Fibroblast of skin of abdomen (primary cell): ENCODE measurements at places on chromosomes 12 and 14.

DNA sequence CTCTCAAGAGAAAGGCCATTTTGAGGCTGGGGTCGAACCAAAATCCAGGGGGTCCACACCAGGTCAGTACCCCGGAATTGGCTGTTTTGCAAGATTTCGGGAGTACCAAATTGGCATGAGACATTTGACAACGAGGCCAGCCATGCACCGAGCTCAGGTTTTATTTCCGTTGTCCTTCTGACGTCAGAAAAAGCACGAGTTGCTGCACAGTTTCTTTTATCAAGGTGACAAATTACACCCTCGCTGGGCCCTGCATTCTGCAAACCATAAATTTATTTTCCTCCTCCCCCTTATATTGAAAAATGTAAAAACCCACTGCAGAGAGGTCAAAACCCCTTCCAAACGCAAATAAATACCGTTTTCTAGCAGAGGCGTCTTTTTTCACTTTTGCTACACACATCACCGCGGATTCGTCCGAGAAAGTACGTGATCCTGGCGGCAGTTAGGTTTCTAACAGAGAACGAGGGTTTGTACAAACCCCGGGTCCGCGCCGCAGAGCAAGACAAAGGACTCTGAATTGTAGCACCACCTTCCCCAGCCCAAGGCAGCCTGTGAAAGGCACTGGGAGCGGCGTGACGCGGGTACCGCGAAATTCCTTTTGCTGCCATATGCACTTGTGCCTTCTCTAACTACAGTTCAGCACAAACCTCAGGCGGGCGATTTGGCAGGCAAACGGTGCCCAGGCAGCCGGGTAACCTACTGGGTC is 1.8 kb downstream of the SLC38A1 start:
- peak; percentile 63 for DNase-seq

- peak; percentile 93 for DNase-seq
Measured at GRCh38 chr14:23034498-23035302, at the start of gene PSMB5. PSMB5 (minus strand) TSS chr14:23034900; CDS start chr14:23034881, 19 bp downstream.

GRCh38 chr14:76808011-76808410 is 4.7 kb downstream of the ANGEL1 start:
- DNase-seq = no peak

- peak; percentile 92 for DNase-seq
Measured at GRCh38 chr12:12999959-13000615, at the start of gene HEBP1. HEBP1 (minus strand) TSS chr12:13000265; CDS start chr12:13000114, 151 bp downstream.

DNA sequence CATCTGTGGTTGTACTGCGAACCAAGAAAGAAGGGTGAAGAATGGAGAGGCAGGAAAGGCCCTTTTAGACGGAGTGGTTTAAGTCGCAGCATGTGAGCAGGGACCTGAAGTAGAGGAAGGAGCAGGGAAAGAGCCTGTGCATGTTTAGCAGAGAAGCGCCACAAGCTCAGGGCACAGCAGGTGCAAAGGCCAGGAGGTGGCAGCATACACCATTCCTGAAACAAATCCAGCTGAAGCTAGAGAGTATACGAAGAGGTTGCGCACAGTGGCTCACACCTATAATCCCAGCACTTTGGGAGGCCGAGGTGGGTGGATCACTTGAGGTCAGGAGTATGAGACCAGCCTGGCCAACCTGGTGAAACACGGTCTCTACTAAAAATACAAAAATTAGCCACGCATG is 49.9 kb downstream of the HELB start:
- peak; percentile 34 for DNase-seq

DNA sequence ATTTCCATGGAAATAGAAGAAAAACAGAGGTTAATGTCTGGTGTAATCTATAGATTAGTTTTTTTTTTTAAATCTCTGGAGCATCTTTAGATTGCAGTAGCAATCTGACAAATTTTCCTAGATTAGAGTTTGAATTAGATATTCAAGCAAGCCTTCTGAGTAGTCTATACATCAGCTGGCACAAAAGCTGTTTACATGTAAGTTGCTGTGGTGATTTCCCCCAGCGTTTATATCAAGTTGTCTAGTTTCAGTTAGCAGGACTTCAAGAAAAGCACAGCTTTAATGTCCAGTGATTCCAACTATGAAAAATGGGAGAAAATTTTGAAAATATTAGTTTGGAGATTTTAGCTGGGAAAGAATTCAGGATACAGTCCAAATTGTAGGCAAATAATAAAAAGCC is 605.0 kb upstream of the USP15 start:
- no peak for DNase-seq

DNA sequence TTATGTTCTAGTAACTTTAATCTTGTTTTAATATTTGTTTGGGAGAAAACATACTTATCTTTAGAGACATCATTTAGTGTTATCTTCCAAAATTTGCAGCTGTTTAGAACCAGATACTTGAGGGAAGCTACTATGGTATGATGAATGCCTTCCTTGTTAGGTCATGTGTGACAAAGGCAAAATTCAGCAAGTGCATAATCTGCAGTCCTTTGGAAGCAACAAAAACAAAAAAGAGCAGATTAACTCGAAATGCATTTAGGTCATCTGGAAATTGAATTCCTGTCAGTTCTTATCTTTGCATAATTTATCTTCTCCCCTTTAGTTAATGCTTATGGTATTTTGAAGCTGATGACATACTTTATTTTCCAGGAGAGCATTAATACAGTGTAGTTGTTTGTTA is 3.5 kb downstream of the FBXO34 start:
- DNase-seq = peak; percentile 28

DNA sequence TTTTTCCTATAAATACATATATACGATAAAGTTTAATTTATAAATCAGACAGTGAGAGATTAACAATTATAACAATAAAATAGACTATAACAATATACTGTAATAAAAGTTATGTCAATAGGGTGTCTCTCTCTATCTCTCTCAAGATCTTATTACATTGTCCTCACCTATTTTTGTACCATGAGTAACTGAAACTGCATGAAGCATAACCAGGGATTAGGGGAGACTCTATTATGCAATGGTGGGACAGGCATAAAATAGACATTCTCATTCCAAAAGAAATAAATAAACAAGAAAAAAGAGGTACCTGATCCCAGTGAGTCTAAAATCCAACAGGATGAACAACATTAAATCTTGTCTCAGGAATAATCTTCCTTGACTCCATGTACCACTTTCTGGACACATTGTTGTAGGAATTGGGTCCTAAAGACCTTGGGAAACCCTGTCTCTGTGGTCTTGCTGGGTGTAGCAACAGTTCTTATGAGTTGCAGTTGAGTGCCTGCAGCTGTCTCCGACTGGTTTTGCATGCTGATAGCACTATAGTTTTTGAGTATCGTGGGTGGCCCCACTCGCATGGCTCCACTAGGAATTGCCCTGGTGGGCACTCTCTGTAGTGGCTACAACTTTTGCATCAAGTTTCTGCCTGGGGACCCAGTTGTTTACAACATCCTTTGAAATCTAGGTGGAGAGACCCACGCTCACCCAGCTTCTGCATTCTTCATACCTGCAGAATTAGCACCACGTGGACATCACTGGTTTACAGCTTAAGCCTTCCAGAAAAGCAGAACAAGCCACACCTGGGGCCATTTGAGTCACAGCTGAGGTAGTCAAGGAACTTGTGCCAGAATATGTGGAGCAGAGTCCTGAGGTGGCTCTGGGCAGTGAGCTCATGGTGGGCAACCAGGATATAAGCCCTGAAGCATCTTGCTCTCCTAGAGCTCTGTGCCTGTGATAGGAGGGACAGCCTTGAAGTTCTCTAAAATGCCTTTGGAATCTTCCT is 204.7 kb downstream of the KITLG start:
- no peak for DNase-seq

DNA sequence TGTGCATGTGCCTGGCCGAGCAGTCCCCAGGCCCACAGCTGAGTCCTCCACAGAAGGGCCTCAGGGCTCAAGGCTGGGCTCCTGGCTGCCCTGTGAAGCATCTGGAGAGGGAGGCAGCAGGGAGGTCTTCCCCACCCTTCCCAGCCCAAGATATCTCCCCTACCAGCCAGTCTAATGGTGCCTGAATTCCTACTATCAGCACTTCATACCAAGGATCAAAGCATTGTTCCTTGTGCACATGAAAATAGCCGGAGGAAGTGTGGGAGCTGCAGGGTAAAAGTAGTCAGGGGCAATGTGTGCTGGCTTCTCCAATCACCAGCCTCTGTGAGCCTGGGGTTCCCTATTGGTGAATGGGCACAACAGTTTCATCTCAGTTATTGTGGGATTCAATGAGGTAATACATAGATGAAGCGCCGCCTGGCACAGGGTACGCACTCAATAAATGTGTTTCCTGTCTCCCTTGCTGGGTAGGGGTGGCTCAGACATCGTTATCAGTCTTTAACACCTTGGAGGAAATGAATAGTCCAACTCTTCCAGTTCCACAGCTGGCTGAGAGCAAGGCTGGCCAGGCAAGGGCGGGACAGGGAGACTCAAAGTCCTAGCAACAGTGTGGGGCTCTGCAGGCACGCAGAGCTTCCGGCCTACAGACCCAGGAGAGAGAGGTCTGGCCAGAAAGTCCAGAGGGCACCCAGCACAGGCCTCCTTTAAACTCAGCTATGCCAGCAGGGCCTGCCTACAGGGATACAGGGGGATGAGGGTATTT is 39.1 kb upstream of the PNMA1 start:
- DNase-seq = no peak

DNA sequence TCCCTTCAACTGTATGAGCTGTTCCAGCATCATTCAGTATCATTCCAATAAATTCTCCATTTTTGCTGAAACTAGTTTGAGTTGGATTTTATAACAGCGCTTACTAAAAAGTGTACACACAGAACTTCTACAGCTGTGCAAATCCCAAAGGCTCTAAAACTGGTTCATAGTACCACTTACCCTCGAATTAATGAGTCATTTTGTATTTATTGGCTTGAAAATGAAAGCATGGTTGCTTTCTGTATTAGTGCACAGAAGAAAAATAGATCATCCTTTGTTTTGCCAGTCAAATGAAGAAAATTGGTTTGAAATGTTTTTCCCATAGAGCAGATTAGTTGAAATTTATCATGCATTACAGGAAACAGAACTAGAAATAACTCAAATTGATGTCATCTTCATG is 268.3 kb upstream of the CPNE8 start:
- DNase-seq = no peak

GRCh38 chr14:75303381-75303789 is 24.8 kb downstream of the FOS start:
- peak; percentile 58 for DNase-seq

- peak; percentile 8 for DNase-seq
Measured at GRCh38 chr12:8948701-8949341, 624 bp downstream of the M6PR start.

- no peak for DNase-seq
Measured at GRCh38 chr14:64790478-64790877, 86.3 kb downstream of the PLEKHG3 start.

GRCh38 chr12:32519047-32519446 is 119.7 kb downstream of the FGD4 start:
- DNase-seq = no peak

DNA sequence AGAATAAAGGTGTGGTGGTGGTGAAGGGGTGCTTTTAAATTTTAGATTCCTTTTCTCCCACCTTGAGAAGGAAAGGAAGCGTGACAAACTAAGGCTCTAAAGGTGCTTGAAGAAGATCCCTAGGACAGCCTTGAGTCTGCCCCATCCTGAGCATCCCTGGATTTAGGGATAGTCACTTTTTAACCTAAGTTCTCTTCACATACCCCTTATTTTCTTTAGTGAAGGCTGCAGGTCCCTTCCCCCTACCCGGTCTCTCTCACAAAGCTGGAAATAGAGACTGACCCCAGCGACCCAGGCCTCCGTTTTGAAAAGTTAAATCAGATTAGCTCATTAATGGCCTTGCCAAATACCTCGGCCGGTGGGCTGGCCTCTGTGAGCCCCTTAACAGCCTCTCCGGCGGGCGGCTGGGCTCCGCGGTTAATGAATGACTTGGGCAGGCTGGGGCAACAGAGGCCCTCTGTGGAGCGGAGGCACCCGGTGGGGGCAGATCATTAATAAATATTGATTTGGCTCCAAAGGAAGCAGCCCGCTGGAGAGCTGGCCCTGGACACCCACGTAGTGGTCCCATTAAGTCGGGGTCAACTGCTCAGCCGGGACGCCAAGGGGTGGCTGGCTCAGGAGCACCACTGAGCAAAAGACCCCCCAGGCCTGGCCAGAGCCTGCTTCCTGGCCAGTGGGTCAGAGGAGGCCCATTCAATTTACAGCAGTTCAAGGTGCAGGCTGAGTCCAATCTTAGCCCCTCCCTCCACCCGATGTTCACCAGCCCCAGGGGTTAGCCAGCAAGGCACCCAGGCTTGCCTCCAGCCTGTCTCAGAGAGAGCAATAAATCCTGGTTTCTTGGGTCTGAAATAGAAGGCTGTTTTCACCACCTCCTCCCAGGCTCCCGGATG is 31.8 kb downstream of the PAH start:
- DNase-seq = no peak
